ENCODE measurements at places on chromosomes 7 and 10.

GRCh38 chr10:52194716-52195115, 119.4 kb upstream of the DKK1 start:
- no peak for DNase-seq

GRCh38 chr7:25206765-25207164, 21.5 kb downstream of the NPVF start:
- DNase-seq: no peak

- DNase-seq: no peak
Measured at GRCh38 chr10:133262696-133263095, 14.0 kb downstream of the ADAM8 start.

- DNase-seq: no peak
Measured at GRCh38 chr10:62666275-62666674, 138.2 kb upstream of the ADO start.

GRCh38 chr7:44539669-44540506, 1.2 kb downstream of the NPC1L1 start:
- peak; percentile 21 for DNase-seq

GRCh38 chr7:102326157-102326889, 29.9 kb downstream of the SPDYE6 start:
- DNase-seq: no peak

DNA sequence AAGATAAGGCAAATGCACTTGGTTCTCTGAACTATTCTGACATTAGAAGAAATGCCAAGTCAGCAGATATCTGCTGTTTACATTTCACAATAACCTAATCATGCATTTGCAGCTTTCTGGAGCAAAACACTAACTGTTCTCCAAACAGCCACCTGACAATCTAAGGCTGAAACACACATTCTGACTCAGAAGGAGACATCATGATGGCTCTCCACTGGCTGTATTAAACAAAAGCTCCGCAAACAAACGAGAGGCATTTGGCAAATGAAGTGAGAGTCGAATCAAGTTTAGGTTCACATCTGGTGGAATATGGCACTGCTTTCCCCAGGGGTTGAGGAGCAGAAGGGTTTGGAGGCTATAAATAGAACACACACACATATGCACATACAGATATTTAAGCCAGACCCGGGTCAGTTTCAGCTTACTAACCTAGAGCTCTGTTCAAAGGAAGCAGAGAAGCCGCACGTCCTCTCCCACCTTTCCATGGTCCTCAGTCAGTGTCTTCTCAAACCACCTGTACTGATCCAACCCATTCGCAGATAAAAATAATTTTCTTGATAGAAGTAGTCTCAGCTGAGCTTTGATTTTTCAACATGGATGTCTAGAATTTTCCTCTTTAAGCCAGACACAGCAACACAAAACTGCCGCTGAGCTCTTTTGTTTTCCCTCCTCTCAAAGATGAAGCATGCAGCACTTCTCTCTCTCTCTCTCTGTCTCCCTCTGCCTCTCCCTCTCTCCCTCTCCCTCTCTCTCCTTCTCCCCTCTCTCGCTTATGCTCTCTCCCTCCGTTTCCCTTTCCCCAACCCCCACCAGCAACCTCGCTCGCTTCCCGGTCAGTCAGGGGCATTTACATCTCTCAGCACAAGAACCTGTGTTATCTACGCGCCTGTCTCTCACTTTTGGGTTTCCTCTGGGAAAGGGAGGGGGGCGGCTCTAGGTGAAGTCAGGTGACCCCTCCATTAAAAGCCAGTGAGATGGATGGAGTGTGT, 682.8 kb downstream of the MAGI2 start:
- no peak for DNase-seq

All from GM13976 (cell line).